NCI-H1436 (cell line): ENCODE measurements at places on chromosomes 5 and 9.

DNA sequence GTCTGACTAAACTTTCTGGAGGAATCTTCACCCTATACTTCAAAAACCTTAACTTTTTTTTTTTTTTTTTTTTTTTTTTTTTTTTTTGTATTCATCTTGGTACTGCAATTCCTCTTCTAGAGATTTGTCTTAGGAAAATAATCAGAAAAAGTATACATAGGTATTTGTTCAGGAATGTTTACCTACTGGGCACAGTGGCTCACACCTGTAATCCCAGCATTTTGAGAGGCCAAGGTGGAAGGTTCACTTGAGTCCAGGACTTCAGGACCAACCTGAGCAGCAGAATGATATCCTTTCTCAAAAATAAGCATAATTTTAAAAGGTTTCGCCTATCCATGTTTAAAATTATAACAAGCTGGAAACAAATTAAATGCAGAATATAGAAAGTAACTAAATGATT is 33.3 kb upstream of the NREP start:
- no peak for DNase-seq

DNA sequence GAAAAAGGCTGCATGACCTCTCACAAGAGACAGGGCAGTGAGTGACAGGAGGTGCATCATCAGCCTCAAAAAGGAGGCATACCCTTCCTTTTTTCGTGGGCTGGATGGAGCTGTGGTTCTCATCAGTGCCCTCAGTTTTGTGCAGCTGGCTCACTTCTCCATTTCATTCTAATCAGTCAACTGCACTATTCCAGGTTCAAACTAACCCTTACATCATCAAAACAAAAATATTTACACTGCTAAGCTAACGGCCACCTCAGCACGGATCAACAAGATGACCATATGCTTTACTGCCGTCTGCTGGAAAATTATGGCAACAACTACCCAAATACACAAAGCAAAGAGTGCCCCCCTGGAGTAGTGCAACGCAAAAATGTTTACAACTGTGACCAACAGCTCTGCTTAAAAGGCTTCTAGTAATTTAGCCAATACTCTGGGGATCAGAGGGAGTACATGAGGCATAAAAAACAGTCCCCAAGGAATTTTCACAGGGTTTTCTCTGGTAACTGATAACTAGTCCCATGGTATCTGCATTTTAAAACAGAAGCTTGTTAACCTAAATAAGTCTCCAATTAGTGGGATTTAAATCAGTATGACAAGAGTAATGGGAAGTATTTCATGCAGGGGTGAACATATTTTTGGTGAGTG is 10.8 kb downstream of the KCNV2 start:
- peak; percentile 82 for DNase-seq

DNA sequence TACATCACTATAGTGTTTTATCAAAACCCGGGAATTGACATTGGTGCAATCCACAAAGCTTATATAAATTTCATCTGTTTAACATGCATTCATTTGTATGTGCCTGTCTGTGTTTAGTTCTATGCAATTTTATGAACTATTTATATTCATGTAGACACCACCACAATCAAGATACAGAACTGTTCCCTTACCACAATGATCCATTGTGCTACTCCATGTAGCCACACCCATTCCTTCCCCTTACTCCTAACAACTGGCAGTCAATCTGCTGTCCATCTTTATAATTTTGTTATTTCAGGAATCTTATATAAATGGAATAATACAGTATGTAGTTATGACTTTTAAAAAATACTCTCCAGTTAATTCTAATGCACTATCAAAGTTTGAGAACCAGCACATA is 389.5 kb downstream of the HTR1A start:
- no peak for DNase-seq

- peak; percentile 58 for DNase-seq
Measured at GRCh38 chr5:51279983-51280706, 103.1 kb upstream of the ISL1 start.

DNA sequence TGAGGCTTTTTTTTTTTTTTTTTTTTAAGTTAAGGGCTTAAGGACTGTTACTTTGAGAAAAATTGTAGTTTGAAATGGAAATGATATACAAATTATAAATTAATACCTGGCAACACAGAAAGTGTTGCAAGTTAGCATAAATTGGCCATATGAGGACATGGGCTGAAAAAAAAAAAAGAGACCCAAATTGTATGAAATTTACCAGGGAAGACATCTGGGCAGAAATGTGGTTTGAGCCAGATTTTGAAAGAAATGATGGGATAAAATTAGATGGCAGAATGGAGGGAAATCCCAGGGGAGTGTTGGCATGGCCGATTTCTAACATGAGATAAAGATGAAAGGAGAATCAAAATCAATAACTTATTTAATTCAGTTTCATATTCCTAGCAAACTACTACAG is 472.1 kb downstream of the CTNND2 start:
- no peak for DNase-seq

DNA sequence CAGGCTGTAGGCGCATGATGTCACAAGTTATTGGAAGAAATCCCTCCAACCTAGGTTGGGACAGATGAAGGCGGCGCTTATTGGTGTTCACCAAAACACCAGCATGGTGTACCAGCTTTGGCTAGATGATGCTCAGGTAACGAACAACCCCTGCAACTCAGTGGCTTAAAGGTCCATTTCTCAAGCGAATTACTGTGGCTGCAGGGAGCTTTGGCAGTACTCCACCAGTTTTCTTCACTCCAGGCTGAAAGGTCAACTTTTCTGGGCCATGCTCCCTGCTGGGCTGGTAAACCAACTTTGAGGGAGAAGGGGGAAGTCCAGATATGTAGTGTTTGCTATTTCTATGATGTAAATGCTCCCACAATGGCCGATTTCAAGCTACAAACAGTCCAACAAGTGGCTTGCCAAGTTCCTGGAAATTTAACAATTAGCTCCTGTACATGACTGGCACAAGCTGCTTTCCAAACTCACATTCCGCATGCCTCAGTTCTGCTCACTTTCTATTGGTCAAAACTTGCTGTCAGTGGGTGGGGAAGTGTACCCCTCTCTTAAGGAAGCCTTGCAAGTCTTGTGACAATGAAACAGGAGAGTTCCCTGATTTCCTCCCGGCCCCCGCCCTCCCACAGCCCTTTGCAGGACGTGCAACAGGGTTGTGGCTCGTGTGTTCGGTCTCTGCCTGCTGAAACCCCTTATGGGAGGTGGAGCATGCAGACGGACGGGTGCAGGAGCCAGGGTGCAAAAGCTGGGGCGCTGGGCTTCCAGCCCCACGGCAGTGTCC is 588 bp upstream of the ZBED3 start:
- DNase-seq: no peak

- DNase-seq: no peak
Measured at GRCh38 chr5:67165526-67166459, 30.8 kb downstream of the CD180 start.

DNA sequence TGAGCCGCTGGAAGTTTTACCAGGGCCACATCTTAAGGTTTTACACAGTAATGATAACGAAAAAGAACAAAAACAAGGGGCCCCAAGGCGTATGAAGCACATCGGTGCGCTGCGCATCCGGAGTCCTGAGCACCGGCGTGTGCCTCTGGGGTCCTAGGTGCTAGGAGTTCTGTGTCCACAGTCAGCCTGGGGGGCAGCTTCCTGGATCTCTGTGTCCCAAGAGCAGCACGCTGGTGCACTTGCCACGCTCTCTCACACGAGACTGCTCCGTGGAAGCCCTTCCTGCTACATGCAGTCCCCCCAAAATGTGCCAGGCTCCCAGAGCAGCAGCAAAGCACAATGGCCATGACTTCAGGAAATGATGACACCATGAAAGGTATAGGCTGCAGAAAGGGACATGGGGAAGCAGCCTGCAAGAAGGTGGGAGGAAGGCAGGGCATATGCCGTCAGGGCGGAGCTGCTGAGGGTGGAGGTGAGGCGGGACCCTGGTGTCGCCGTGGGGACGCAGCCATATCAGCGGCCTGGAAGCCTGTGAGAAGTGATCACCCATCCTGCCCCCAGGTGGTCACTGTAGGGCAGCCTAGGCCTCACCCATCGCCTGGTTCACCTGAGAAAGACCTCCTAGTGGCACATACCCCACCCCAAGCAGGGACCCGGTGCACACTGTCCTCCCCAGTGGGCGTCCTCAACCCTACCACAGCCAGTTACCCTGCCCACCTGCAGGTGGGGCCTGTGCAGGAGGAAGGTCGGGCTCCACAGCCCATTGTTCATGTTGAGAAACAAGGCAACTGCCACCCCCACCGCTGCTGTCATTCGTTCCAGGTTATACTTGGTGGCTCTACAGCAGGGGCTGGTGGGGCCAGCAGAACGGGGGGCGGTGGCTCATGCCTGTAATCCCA is 23.6 kb upstream of the SLC6A3 start:
- no peak for DNase-seq

DNA sequence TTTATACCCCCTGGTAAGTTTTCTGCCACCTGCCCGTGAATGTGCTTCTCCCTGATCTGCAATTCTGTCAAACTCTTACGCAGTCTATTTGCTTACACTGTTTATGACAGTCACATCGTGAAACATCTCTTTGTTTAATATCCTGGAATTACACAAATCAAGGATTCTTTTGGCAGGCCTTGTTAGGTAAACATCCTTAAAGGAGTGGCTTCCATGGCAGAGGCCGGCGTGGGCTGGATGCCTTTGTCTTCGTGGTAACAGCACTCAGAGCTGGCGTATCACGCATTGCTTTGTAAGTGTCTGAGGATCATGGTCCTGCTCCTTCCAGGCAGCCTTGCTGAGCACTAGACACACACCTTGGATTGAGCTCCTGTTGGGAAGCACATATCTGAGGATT is 145.7 kb downstream of the IRX1 start:
- DNase-seq: no peak

DNA sequence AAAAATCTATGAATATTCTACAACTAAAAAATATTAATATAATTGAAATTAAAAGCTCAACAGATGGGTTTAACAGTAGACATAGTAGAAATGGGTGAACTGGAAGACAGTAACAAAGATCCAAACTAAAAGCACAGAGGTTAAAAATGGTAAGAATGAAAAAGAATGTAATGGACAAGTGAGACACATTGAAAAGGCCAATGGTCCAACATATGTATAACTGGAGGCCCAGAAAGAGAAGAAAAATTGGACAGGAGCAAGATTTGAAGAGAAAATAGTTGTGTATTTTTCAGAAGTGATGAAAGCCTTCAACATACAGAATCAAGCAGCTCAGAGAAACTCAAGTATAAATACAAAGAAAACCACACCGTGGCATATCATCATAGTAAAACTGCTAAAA is 58.6 kb downstream of the PCDHGC5 start:
- no peak for DNase-seq

GRCh38 chr9:21060919-21061561 is 16.7 kb downstream of the IFNB1 start:
- no peak for DNase-seq

DNA sequence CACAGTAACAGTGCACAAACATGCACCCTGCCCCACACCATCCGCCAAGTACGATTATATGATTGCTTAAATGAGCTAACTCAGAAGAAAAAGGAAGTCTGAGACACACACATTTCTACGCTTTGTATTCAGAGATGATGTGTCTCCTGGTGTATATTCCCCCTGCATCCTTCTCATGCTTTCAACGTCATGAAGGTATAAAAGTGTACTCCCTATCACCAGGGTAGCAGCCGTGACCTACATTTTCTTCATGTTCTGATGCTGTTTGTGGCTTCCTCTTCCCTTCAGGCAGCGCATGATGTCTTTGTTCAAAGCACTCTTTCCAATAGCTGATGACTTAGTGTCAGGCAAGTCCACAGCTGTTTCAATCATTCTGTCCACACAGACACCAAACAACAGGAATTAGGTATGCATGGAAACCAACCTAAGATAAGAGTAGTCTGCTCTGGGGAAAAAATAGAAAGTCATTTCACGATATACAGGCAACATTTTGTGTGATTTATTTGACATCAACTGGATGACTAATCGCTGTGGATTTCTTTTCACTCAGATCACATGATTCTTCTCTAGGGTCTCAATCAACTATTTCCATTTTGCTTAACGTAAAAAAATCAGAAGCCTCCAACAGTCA is 269.4 kb upstream of the PTGER4 start:
- DNase-seq: no peak

DNA sequence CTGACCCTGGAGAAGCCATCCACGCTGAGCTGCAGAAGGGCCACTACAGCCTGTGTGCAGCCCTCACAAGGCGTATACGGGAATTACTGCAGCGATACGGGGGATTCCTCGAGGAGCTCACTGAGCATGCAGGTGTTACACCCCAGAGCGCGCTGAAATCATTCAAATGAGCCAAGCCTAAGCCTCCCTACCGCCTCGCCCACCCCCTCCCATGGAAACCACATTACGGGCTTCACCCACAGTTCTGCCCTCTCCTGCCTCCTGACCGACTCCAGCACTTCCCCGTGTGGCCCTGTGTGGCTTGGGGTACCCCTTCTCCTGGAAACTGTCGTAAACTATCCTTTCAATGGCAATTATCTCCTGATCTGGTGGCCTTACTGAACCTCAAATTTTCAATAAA is 13.3 kb downstream of the SURF6 start:
- DNase-seq: no peak

DNA sequence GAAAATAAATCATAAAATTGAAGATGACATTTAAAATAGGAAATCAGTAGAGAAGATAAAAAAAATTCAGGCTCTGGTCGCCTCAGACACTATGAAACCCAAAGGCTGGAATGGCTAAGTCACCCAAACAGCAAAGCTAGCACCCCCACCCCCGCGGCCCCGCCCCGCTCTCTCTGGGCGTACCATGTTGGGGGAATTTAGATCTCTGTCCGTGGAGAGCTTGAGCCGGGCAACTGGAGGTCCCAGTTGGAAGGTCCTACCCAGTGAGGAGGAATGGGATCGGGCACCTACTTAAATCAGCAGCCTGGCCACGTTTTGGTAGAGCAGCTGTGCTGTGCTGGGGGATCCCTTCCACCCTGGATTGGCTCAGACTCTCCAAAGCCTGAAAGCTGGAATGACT is 150.6 kb upstream of the ANKRD55 start:
- DNase-seq: no peak

GRCh38 chr5:52825826-52826225 is 38.1 kb downstream of the ITGA1 start:
- no peak for DNase-seq

GRCh38 chr5:172102913-172103626 is 85.0 kb downstream of the STK10 start:
- DNase-seq: no peak

DNA sequence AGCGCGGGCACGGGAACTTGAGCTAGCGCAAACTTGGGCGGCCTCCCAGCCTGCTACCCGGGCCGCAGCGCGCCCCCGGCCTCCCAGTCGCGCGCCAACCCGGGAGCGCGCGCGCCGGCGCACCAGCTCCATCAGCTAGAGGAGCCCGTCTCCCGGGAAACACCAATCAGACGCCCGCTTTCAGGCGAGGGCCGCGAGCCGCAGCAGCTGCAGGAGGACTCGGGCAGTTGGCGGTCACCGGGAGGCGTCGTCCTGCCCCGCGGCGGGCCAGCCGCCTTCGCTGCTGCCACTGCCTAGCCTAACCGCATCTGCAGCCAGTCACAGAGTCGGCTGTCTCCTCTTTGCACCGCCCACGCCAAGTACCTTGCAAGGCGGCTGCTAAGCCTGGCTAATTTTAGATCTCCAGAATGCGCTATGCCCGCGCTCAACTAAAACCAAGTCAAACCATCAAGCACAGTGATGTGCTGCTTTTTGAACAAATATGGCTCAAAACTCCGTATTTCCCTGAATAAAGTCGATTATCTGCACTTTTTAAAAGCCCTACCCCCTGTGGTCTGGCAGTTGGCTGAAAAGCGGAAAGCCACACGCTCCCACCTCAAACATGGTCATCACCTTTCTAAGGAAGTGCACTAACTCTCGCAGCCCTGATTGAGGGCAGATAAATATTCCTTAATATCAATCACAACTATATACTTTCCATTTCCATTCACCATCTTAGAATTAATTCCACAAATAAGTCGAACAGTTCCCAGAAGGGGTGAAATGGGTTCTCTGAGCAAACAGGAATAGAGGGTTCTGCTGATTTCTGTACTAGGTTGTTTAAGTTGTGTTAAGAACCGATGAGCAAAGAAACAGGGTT is 221.8 kb downstream of the MEF2C start:
- DNase-seq: peak; percentile 78
